Breast epithelium (tissue), 4 donors: ENCODE measurements at places on chromosomes 2 and 18.

DNA sequence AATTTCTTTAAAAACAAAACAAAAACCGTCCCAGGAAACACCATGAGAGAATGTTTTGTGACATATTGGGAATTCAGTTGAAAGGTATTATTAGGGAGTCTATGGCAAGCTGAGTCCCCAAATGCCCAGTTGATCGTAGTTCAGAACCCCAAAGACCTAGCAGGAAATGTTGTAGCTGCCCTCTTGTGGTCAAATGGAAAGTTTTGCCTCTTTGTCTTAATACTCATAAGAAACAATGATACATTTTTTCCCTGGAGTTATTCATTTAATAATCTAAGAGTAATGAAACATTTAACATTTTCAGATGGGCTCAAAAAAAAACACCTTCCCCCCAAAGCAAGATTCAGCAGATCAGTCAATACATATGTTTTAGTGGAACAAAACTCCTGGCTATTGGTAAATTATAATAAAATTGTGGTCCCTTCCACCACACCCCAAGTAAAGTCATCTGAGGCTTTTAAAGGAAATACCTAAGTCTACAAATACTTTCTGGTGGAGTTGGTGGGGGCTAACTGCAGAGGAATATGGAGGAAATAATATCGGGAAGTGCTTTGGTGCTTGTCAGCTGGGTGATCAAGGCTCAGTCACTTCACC, 37.8 kb upstream of the EFEMP1 start:
- DNase-seq, result peak; percentile 20

GRCh38 chr2:144067506-144067905, 452.4 kb downstream of the ZEB2 start:
- DNase-seq, result no peak

DNA sequence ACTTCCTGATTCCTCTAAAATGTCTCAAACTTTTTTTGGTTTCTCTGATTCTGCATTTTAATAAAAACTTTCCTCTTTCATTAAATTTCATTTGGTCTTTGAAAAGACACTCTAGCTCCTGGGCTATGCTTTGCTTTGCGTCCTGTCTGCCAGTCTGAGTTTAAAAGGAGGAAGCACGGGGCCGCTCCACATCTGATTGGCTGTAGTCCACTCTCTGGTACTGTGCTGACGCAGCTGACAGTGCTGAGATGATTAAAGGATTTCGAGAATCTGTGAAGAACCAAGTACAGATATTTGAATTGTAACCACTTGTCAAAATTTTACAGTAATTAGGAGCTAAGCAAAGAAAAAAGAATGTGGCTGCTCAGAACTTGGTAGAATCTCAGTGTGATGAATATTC, 199.6 kb upstream of the HNMT start:
- DNase-seq, result no peak

DNA sequence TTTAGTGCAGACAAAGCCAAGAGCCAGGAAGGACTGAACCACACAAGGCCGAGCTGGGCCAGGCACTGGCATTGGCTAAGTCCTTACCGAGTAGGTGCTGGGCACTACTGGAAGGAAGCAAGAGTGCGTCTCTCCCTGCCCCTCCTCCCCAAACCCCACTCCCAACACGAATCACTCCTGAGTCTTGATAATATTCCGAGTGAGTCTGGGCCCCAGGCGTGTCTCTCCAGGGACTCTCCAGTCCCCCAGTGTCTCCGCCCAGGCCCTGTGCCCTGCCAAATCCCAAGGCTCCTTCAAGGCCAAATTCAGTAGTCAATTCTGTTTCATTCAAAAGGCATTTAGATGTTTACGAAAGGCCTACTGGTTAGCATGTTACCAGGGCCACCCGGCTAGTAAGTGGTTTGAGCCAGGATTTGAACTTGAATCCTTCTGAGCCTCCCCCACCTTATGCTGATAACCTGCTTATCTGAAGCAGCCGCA, 82.8 kb downstream of the GLI2 start:
- no peak for DNase-seq

DNA sequence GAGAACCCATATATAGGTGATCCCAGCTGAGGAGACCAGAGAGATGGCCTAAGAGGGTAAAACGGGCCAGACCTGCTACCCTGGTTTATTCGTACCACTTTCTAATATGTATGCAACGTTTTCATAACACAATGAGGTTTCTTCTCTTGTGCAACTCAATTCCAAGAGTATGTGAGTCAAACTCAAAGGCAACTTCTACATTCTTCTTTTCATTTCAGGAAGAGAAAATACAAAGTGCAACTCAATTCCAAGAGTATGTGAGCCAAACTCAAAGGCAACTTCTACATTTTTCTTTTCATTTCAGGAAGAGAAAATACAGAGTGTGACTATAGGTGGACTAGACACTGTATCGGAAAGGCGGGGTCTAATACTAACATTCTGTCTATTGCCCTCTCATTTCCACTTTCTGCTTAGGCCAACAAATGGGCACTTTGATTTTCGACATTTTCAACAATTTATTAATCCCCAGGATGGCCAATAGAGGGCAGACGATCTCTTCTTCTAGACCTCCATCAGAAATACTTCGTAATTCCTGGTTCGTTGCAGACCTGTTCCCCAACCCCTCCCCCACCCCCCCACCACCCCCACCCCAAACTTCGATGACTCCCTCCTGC, 3.7 kb upstream of the CRIM1 start:
- no peak for DNase-seq
